ENCODE measurements at places on chromosomes 1 and 21.

DNA sequence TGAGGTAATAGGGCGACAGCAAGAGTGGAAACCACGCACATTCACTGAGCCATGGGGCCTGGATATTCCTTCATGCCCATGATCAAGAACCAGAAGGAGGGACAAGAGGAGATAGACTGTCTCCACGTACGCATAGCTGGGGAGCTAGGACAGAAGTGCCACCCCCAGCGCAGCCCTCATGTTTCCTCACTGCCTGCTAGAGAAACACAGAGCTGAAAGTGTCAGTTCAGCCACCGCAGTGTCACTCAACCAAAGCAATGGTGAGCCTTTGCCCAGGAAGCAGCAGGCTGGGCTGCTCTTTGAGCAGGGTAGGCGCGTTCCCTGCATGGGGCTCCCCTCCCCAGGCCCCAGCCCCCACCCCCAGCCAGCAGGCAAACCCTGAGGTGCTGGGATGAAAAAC, 68.5 kb downstream of the STUM start:
- DNase-seq, result no peak

DNA sequence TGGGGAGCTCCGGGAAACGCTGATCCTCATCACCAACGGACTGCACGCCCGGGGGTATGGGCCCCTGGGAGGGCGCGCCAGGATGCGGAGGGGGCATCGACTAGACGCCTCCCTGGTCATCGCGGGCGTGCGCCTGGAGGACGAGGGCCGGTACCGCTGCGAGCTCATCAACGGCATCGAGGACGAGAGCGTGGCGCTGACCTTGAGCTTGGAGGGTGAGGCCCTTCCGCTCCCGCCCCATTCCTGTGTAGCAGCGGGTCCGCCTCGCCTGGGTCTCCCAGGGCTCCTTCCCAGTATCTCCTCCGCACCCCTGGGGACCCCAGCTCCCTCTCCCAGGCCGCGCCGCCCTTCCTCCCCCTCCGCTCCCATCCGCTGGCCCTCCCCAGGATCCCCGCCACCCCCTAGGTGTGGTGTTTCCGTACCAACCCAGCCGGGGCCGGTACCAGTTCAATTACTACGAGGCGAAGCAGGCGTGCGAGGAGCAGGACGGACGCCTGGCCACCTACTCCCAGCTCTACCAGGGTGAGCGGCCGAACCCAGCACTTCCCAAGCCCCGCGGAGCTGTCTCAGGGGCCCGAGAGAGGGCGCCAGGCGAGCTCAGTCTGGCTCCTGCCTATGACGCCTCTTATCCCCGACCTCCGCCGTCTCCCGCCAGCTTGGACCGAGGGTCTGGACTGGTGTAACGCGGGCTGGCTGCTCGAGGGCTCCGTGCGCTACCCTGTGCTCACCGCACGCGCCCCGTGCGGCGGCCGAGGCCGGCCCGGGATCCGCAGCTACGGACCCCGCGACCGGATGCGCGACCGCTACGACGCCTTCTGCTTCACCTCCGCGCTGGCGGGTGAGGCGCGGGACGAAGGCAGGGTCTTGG, 5.0 kb downstream of the HAPLN2 start:
- DNase-seq, result no peak

DNA sequence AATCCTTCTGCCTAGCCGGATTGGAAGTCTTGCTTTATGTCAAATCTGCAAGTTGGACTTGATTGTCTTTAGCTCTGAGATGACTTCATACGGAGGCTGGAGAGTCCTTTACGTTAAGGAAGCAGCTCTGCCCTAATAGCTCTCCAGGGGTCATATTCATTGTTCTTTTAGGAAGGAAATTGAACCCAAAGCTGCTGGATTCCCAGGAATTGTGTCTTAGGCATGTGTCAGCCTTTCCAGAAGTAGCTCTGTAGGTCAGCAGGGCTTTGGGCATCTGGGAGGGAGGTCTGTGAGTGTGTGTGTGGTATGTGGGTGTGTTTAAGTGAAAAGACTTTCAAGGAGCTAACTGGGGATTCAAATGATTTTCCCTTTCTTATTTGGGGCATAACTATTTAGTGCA, 82.4 kb downstream of the ABCA4 start:
- no peak for DNase-seq

DNA sequence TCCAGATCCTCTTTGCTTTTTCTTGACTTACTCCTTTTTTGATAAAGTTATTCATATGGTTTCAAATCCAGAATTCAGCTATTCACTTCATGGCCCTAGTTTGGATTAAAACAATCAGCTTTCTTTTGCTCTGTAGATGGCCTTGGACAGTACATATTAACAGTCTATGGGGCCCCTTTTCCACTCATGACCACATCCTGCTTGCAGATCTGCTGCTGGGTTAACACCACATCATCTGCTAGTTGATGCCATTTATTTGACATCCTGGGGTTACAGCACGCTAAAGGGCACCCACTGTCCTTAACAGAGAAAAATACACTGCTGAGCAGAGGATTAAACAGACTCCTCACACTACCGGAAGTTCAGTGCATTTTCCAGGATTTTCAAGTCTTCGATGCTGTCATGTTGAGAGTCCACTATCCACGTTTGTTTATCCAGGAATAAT, 941 bp upstream of the IFI16 start:
- DNase-seq, result no peak

DNA sequence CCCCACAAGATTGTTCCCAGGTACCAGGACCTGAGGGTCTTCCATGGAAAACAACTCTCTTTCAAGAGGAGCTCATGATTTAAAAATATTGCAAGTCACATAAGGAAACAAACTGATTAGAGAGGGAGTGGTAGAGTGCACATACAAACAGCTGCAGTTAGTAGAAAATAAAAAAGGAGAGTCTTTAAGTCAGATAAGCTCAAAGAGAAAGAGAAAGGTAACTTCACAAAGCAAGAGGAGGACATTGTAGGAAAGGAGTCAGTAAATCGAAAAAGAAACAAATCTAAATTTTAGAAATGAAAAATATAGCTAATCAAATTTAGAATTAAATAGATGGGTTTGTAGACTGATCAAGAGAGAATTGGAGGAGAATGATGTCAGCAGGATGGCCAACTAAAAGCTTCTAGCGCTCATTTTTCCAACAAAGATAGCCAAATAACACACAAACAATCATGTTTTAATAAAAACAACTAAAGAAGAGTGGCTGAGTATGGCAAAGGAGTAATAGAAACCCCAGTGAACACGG, 86.1 kb upstream of the CD53 start:
- DNase-seq, result no peak

- DNase-seq, result no peak
These were observed 18.9 kb downstream of the SFPQ start for GRCh38 chr1:35173909-35174540.

DNA sequence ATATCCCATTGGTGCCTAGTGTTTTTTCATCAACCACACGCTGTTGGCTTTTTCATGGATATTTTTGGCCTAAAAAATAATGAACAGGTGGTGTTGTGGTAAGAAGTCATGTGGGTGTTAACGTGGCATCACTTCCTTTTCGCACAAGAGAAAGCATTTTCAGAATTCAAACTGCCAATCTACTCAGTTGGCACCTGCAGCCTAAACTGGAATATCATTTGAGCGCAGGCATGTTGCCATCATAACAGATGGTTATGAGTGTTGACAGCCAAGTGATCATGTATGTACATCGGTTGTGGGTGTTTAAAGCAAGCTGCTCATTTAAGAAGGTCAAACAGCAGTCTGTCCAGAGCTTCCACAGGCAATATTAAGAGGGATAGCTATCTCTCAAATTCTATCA, 1963.0 kb downstream of the NCAM2 start:
- DNase-seq, result no peak

GRCh38 chr1:3940754-3941345, 40.8 kb upstream of the C1orf174 start:
- DNase-seq, result no peak
